ELF-1 (cell line): ENCODE measurements at places on chromosomes 3 and 15.

GRCh38 chr3:53181024-53181371, 20.0 kb downstream of the PRKCD start:
- DNase-seq = no peak

DNA sequence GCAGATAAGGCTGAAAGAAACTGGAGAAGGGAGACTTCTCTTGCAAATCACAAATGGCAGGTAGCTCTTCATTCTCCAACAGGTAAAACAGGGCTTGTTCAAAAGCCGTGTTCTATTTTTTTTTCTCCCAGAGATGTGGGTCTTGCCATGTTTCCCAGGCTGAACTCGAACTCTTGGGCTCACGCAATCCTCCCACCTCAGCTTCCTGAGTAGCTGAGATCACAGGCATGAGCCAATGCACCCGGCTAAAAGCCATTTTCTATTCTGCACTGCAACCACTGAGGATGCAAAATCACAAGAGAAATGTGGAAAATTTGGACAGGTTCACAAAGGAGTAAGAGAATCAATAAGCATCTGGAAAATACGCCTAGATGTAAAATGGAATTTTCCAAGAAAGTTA, 19.5 kb downstream of the EIF4E3 start:
- no peak for DNase-seq

DNA sequence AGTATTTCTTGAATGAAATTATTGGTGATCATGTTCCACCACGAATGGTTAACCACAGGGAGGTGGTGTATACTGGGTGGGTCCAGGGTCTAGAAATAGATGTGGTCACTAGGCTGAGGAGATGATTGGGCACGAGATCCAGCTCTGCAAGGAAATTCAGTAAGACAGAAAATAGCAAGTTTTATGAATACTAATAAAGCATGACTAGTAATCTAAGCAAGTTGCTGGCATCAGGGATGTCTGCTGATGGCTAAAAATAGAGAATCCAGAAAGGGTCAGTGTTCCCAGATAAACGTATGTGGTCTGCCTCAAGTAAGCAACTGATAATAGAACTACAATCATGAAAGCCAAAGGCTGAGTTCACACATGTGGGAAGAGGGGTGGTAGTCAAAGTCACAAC, 108.3 kb upstream of the FRMD4B start:
- no peak for DNase-seq

- DNase-seq = no peak
Observed at GRCh38 chr3:172397716-172398405, 50.4 kb downstream of the GHSR start.

- DNase-seq = no peak
Observed at GRCh38 chr15:52290329-52290728, 5.3 kb downstream of the MYO5C start.

DNA sequence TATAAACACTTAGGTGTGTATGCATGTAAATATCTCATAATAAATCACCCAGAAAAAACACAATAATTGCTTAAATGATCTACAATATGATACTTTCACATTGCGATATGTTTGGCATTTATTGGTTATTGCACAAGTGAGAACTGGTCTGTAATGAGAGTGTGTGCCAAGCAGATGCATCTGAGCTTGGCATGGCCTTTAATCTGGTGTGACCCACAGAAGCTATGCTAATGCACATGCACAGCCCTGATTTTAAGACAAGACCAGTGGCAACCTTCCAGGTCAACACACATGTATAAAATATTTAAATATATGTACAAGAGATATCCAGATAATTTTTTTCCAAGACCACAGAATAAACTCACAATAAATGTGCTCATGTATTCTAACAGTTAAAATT, 42.7 kb downstream of the C2CD4A start:
- DNase-seq = no peak
